Activated CD4-positive, CD25-positive, alpha-beta regulatory T cell (primary cell): ENCODE measurements at places on chromosomes 16 and 17.

DNA sequence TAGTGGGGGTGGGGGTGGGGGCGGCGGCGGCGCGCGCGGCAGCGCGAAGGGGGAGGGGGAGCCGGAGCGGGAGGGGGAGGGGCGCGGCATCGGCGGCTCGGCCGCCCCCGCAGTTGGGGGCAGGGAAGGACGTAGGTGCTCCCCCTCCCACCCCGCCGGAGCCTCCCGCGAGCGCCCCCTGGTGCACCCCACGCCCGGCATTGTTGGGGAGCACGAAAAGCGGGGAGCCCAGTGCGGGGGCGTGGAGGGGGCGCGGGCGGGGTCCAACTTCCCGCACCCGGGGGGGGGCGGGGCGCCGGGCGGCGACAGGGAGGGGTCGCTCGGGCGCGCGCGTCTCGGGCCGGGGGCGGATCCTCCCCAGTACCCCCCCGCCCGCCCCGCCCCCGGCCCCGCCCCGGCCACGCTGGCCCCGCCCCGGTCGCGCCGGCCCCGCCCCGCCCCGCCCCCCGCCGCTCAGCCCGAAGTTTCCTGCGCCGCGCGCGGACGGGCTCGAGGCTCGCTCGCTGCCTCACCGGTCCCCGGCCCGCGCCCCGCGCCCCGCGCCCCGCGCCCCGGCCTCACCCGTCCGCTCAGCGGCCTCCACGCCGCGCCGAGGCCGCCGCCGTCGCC lies at the start of gene CACNA1H:
Gene CACNA1H (plus strand): TSS at position 456 of the 609 bp plus-strand sequence. CDS start 632 bp downstream, outside the sequence.
- peak; percentile 55 for DNase-seq

GRCh38 chr17:80751070-80751945 lies 206.7 kb downstream of the RPTOR start:
- DNase-seq = no peak

GRCh38 chr17:4583782-4584100 lies 588 bp upstream of the SMTNL2 start:
- no peak for DNase-seq

DNA sequence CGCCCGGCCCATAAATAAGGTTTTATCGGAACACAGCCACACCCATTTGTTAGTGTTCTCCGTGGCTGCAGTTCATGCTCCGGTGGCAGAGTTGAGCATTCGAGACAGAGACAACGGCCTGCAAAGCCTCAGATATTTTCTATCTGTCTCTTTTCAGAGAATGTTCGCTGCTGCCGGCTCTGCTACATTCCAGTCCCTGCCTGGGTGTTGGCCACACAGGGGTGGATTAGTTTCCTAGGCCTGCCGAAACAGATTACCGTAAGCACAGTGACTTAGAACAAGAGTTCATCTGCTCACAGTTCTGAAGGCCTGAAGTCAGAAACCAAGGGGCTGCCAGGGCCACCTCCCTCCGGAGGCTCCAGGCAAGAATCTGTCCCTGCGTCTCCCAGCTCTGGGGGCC lies 19.1 kb upstream of the GSG1L start:
- no peak for DNase-seq

- no peak for DNase-seq
Measured at GRCh38 chr16:49537924-49538459, 164.4 kb downstream of the C16orf78 start.
